ENCODE measurements at places on chromosomes 12 and 14.

DNA sequence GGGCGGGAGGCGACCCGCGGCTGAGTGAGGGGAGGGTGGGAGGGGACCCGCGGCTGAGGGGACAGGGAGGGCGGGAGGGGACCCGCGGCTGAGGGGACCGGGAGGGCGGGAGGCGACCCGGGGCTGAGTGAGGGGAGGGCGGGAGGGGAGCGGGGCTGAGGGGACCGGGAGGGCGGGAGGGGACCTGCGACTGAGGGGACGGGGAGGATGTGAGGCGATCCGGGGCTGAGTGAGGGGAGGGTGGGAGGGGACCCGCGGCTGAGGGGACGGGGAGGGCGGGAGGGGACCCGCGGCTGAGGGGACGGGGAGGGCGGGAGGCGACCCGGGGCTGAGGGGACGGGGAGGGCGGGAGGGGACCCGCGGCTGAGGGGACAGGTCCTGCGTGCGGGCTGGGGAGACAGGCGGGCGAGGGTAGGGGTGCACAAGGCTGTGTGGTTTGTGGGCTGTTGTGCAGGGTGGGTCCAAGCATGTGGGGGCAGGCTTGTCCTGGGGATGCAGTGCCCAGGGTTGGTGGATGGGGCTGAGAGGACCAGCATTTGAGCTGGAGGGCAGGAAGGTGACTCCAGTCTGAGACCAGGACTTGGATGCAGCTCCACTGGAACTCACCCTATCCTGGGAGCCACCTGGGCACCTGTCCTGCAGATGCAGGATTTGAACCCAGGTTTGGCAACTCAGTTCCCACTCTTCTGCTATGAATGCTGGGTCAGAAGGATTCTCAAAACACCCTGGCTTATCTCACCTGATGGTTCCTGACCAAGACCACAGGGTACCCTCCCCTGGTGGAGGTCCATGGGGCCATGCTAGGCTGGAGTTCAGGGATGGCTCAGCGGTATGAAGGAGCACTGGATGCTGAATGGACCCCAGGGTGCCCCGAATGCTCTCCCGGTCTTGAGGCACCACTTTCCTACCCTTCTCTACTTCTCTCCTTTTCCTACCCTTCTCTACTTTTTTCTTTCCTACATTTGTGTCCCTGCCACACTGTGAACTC lies 9.4 kb downstream of the PLD4 start:
- no peak for DNase-seq

DNA sequence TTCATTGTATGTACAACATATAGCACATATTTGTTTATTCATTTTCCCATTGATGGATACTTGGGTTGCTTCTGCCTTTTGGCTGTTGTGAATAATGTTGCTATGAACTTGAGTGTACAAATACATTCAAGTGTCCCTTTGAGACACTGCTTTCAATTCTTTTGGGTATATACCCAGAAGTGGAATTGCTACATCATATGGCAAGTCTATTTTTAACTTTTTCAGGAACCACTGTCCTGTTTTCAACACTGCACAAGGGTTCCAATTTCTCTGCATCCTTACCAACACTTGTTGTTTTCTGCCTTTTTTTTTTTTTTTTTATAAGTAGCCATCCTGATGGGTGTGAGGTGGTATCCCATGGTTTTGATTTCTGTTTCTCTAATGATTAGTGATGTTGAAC lies 15.9 kb downstream of the RBMS2 start:
- no peak for DNase-seq

DNA sequence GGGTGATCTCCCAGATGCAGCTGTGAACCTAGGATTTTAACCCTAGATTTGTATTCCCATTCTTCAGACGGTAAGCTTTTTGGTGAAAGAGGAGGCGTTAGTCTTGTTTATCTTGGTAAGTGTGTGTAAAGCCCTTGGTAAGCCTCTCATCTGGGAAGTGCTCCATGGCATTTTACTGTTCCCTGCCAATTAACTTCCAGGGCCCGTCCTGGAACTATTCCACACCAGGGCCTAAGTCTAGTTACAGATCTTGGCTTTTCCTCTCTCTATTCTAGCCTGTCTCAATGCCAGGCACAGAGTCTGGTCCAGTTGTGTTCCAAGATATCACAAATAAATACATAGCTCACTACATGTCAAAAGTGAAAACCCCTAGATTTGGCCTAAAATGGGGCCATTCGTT lies 42.4 kb downstream of the YEATS4 start:
- no peak for DNase-seq

DNA sequence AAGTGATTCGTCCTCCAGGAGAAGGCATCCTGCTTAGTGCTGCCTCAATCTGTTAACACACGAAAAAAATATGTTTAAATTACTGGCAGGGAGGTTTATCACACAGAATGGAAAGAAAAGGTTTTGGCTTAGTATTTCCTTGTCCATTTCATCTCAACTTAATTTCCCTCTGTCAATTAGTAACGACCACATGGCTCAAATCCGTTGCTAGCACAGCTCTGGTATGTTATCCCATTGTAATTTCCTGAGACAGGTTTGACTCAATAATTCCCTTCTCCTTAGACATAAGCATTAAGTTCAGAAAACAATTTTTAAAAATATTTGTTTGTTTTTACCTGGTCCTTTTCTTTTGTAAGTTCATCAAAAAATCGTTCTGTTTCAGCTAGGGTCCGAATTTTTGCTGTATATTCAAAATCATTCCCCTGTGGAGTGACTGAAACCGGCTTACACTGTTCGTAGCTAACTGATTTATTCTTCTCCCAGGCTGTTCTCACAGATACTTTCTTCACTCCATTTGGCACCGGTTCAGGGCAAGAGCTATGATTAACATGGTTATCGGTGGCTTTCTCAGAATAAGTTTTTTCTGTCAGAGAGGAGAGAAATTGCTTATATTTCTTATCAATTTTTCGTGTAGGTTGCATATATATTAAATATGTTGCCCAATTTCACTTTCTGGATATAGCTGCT lies 10.1 kb upstream of the PITPNM2 start:
- no peak for DNase-seq

GRCh38 chr12:94218233-94218632 lies 69.9 kb downstream of the PLXNC1 start:
- DNase-seq: no peak

- no peak for DNase-seq
These were observed 197.8 kb downstream of the PTPRO start for GRCh38 chr12:15520083-15520482.

DNA sequence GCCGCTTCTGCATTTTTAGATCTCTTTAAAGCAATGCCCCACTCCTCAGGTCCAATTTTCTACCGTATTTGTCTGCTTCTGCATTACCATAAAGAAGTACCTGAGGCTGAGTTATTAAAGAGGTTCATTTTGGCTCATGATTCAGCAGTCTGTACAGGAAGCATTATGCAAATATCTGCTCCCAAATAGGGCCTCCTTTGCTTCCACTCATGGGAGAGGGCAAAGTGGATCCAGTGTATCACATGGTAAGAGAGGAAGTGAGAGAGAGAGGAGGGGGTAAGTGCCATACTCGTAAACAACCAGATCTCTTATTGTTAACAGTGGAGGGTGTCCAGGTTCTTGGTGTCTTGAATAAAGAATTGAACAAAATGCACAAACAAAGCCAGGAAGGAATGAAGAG lies 316.1 kb upstream of the SEL1L start:
- DNase-seq: no peak

DNA sequence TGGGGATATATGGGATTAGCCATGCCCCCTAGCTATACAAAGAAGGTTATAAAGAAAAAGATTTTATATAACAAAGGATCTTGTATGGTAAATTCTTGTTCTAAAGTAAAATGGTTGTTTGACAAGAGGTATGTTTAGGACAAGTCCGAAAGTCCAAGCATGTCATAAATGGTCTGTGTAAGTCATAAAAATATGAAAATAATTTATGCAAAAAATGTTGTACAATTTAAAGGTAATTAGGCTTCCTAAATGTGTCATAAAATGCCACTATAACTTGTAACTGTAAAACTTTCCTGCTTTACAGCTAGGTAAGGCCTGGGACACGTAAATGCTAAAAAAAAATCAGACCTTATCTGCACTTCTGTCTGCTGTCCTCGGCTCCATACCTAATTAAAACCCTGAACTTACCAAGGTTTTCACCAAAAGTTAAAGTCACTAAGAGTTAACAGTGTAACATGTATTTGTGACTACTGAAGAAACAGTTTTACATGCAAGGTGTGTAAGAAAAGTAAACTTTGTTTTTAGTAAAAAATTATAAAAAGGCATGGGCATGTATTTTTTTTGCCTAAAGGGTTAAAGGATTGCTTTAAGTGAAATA lies 110.0 kb upstream of the RESF1 start:
- no peak for DNase-seq

GRCh38 chr14:28613532-28613931 lies 153.1 kb upstream of the FOXG1 start:
- no peak for DNase-seq

DNA sequence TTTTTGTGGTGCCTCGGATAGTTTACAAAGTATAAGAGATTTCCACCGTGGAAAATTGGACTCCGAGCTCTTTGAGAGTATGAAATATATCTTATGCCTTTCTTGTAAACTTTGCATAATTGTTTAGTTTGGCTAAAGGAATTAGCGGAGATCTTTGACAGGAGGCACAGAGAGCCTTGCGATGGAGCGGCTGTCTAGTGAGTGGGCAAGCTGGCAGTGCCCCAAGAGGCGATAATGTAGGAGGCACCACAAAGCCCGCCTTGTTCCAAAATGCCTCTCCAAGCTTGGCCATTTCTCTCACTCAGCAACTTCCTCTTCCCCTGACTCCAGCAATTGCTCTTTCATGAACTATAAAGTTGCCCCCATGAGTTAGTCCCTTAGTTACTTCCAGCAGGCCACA lies 270.1 kb upstream of the PRICKLE1 start:
- no peak for DNase-seq

- peak; percentile 12 for DNase-seq
These were observed 172.8 kb downstream of the ETV6 start for GRCh38 chr12:11822081-11822834.

- peak; percentile 27 for DNase-seq
These were observed at the start of gene SMAGP for GRCh38 chr12:51270067-51270950. Gene SMAGP (minus strand): TSS chr12:51270415. CDS start chr12:51269278, 1,137 bp downstream.

DNA sequence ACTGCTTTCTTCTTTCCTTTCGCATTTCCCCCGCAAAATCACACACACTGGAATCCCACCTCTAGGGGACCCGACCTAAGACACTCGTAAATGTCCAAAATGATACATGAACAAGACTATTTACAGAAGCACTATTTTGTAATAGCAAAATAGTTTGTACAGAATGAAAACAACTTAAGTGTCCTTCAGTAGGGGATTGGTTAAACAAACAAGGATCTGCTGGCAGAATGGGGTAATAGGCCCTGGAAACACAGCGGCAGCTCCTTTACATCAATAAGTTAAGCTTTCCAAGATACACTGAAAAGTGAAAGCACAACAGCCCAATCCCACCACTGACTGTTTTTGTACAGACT lies 48.8 kb downstream of the LTBP2 start:
- no peak for DNase-seq

GRCh38 chr14:74881431-74882102 lies at the start of gene DLST:
Gene DLST (plus strand): TSS chr14:74881916. CDS start chr14:74881954, 38 bp downstream.
- DNase-seq: peak; percentile 80

- no peak for DNase-seq
These were observed 42.1 kb upstream of the CHGA start for GRCh38 chr14:92880851-92881250.

GRCh38 chr14:21070610-21071224 lies 613 bp downstream of the ARHGEF40 start:
- DNase-seq: no peak

DNA sequence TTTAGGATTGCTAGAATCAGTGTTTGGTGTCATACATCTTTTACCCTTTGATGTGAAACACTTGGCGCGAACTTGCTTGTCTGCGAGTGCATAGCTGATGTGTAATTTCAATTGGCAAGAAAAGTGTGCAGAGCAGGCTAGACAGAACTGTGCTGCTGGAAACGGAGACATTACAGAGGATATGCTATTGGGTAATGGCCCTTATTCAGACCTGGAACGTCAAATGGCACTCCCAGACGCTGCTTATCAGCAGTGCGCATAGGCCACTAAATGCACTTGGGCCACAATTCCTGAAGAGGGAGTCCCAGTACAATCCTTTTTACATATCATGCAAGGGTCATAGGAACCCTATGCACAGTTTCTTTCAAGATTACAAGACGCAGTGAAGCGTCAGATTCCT lies 15.7 kb upstream of the SLC10A1 start:
- DNase-seq: no peak

GRCh38 chr12:55624056-55624455 lies 12.6 kb upstream of the OR10P1 start:
- no peak for DNase-seq

DNA sequence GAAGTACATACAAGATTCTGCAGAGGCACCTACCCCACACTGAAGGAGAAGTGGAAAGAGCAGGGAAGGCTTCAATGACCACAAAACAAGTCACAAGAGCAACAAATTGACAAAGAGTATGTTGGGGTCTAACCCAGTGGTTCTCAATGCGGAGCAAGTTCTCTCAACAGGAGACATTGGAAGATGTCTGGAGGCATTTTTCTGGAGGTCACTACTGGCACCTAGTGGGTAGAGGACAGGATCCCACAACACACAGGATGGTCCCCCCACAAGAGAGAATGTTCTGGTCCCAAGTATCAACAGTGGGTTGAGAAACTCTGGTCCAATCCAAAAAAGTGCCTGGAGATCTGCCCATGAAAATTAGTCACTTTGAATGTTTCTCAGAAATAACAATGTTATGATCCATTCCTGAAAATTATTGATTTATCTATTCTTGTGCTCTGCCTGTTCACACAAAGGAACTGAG lies 3.4 kb downstream of the SSH1 start:
- no peak for DNase-seq

GRCh38 chr14:33475623-33476022 lies 475.3 kb downstream of the EGLN3 start:
- DNase-seq: no peak

DNA sequence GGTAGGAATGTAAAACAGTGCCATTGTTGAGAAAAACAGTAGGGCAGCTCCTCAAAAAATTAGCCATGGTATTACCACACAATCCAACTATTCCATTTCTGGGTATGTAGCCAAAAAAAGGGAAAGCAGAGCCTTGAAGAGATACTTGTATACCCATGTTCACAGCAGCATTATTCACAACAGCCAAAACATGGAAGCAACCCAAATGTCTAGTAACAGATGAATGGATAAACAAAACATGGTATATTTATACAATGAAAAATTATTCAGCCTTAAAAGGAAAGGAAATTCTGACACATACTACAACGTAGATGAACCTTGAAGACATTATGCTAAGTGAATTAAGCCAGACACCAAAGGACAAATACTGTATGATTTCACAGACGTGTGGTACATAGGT lies 67.6 kb upstream of the GNG2 start:
- DNase-seq: no peak

DNA sequence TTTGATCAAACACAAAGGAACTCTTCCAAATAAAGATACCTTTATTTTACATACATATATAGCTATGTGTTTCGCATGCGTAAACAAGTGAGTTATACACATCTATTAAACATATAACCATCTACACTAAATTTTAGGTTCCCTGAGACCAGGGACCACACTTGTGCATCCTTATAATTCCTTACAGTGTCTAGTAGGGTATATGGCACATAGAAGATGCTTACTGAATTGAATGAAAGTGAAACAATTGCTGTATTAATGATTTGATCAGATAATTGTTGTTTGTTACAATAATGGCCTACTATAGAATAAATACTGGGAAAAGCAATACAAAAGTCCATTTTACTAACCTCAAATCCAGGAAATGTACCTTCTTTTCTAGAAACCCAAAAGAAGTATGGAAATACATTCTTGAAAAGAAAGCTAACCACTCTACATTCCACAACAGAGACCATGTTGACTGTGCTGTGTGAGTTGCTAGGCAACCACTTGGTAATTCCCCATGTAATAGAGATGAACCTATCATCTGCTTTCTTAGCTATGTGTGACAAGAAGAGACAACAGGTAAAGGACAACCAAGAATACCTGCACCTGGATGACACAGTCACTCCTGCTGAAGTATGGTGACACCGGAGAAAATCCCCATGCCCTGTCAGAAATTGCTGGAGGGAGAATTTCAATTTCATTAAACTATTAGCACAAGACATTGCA lies 11.9 kb upstream of the CIPC start:
- no peak for DNase-seq
